ENCODE measurements at places on chromosomes 5 and 9.

- DNase-seq, result peak; percentile 56
These were observed 10.8 kb downstream of the KCNV2 start for GRCh38 chr9:2727966-2728613.

- DNase-seq, result no peak
These were observed 4.4 kb downstream of the UGCG start for GRCh38 chr9:111900858-111901612.

DNA sequence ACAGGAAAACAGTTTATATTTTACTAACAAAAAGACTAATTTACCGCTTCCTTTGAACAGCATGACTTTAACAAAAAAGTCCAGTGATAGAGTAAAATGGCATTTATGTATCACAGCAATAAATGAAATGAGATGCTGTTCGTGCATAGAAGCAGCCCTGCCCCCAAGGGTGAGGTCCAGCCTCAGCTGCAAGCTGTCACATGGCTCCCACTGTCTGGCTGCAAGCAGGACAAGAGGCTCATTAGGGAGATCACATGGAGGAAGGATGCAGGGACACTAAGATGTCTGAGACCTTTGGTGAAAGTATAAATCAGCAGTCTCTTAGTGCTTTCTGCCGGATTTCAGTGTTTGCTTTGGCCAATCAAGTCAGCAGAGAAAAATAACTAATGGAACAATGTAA, 23.0 kb downstream of the GDNF start:
- no peak for DNase-seq

DNA sequence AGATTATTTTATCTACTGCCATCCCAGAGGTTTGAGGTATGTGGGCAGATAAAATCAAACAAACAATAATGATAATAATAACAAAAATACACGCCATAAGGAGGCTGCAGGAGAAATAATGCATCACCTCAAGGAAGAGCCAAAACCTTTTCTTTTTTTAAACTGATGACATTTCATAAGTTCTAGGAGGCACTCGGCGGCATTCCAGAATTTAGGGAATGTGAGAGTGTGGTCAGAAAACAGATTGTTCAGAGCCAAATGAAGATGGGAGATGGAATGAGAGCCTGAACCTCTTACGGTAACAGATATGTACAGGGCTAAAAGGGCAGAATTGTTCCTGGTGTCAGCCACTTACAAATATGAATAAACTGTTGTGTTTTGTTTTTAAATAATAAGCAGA, 615.0 kb upstream of the CHD1 start:
- DNase-seq, result no peak

DNA sequence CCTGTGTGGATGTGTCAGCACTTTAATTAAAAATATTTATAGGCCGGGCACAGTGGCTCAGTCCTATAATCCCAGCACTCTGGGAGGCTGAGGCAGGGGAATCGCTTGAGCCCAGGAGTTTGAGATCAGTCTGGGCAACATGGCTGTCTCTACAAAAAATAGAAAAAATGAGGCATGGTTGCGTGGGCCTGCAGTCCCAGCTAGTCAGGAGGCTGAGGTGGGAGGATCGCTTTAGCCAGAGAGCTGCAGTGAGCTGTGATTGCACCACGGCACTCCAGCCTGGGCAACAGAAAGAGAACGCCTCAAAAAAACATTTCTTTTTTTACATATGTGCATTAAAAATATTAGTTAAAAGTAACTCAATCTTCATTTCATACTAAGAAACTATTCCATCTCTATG, 6.2 kb downstream of the TBC1D9B start:
- no peak for DNase-seq

- DNase-seq, result no peak
These were observed 230.7 kb downstream of the SEMA6A start for GRCh38 chr5:116343961-116344360.

- DNase-seq, result no peak
These were observed 241.6 kb downstream of the ARHGEF28 start for GRCh38 chr5:73867345-73868335.

DNA sequence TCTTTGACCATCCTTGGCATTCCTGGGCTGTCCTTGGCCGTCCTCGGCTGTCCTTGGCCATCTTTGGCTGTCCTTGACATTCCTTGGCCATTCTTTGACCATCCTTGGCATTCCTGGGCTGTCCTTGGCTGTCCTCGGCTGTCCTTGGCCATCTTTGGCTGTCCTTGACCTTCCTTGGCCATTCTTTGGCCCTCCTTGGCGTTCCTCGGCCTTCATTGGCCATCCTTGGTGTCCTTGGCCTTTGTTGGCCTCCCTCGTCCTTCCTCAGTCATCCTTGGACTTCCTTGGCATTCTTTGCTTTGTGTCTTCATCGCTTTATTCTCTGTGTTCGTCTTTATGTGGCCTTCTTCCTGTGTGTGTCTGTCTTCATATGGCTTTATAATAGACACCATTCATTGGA, 20.7 kb downstream of the NDUFS6 start:
- no peak for DNase-seq

GRCh38 chr5:73312872-73313510, 135.6 kb downstream of the FOXD1 start:
- no peak for DNase-seq

GRCh38 chr5:37532976-37533740, 154.0 kb downstream of the WDR70 start:
- no peak for DNase-seq

- no peak for DNase-seq
These were observed 40.9 kb downstream of the ARHGEF28 start for GRCh38 chr5:73666891-73667290.

DNA sequence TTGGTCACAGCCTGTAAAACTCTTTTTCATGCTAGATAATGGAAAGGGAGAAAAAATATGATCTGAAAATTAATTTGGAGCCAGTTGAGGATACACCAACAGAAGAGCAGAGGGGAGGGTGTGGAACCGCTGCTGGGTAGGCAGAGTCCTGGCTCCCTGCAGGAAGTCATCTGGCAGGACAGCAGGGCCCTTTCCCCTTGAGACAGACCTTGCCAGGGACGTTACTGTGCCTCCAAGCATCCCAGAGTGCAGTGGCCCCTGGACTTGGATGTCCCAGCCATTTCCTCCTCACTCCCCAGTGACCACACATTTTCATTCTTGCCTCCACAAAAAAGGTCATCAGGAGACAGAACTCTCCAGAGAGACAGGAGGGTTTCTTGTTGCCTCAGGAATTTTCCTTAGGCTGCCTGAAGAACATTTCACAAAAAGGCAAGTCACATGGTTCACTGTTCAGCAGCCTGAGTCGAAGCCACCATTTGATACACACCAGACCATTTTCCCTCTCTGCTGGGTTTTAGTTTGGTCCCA, 5.9 kb downstream of the TRPM3 start:
- no peak for DNase-seq

- no peak for DNase-seq
These were observed 22.2 kb downstream of the SHB start for GRCh38 chr9:38046661-38047300.

DNA sequence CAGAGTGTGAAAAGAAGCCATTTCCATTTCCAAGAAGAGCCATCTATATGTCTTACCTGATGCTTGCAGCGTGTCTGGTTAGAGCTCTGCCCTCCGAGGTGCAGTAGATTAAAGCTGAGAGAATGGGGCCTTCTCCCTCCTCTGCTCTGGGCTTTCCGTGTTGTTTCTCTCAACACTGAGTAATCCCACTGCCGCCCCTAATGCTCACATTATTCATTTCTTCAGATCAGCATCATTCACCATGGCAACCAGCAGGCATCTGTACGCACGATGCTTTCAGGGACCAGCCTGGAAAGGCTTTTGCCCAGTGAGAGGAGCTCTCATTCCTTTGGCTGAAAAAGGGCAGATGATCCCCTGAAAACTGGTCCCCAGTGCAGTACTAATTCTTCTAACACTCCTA, 79.6 kb downstream of the CYFIP2 start:
- DNase-seq, result no peak

GRCh38 chr9:108207561-108208165, 648.1 kb downstream of the ACTL7B start:
- no peak for DNase-seq

- DNase-seq, result no peak
These were observed 14.9 kb downstream of the IL4 start for GRCh38 chr5:132688536-132689339.

GRCh38 chr5:159419576-159419975, 89.3 kb upstream of the IL12B start:
- DNase-seq, result no peak

- no peak for DNase-seq
These were observed 44.4 kb upstream of the SAP30L start for GRCh38 chr5:154401355-154401754.

DNA sequence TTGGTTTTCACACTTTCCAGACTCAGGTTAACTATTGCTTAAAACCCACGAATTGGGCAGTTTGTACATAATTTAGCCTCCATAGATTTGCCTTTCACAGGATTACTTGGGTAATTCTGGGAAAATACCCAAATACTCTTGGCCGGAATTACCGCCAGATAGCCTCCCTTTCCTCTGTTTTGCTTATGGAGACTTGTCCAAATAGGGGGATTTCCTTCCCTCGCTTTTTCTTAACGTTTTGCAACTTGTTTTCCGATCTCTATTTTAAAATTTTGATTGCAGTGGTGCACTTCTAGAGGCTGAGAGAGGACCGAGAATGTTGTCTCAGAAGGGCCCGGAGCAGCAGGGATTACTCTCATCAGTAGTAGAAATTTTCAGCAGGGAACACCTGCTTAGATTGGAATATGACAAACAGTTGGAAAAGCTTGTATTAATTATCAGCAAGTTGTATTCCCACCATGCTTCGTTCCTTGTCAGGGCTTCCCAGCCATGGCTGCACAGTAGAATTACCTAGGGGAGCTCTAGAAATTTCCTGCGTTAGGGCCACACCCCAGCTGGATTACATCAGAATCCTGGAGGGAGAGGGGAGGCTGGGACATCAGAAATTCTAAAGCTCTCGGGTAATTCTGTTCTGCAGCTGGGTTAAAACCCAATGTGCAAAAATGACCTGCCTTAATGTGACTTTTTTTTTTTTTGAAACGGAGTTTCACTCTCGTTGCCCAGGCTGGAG, 329.1 kb downstream of the SH3GL2 start:
- DNase-seq, result no peak

DNA sequence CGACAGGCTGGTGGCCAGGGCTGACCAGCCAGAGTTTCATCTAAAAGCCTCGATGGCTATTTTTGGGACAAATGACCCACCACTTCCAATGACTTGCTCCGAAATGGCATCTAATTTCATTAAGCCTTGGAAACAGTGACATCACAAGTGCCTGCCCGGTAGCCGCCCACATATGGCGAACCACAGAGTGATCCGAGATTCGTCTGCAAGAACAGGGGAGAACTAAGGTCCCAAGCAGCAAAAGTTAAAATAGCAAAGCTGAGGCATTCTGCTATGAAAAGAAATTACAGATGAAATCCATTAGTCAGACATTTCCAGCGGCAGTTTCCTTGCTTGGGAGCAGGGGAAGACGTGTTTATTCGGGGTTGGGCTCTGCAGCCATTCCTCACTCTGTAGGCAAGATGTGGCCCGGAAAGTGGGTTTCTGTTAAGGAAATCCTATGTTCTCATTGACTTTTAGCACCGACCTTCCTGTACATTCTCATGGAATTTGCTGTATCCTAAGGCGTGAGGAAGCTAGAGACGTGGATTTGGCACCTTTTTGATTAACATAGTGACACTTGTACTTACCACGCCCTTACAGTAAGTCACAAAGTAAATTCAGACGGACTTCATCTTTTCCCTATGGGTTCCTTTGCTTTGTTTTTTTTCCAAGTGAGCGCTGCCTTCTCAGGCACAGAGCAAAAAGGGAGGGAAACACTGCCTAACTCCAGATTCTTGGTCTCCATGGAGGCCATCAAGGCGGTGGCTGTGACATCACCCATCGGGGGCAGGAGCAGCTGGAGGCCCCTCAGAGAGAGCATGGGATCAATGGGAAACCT, 45.1 kb downstream of the ERGIC1 start:
- DNase-seq, result no peak

DNA sequence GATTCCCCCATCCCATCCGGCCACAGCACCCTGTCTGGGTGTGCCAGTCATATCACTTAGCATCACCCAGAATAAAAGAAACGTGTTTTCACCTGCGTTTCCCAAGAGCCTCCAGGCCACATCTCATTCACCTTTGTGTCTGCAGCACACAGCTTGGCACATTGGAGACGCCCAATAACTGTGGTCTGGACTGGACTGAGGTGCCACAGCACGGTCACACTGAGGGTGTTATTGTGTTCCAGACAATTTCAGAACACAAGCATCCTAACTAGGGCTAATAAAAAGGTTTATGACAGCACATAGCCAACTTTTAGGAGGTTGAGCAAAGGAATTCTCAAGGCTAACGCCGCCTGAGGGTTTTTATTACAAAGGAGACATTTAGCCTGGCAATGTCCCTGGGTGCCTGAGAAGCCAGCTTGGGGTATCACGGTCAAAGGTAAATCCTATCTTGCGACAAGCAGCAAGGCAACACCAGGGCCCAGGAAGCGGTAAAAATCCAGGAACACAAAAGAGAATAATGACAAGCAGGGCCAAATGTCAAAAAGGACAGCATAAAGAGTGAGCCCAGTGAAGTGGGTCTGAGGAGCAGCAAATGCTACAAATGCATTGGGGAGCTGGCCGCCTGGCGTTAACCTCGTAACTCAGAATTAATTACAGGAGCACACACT, 3.4 kb downstream of the EPB41L4B start:
- DNase-seq, result peak; percentile 37

GRCh38 chr9:135476561-135477355, 2.8 kb upstream of the PPP1R26 start:
- no peak for DNase-seq

GRCh38 chr5:110803467-110804326, 64.9 kb downstream of the SLC25A46 start:
- no peak for DNase-seq

GRCh38 chr5:117733051-117733450, 1158.4 kb upstream of the SEMA6A start:
- DNase-seq, result no peak

DNA sequence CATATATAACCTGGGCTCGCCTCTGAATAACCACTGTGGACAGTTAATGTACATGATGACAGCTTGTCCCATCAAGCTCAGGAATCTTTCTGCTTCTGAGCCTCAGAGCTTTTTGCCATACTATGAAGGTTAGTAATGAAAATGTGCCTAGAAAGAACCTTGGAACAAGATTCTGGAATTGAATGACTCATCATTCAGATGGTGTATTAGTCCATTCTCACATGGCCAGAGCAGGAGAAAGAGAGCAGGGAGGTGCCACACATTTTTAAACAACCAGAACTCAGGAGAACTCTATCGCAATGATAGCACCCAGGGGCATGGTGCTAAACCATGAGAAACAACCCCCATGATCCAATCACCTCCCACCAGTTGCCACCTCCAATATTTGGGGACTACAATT, 542.1 kb downstream of the PRR16 start:
- no peak for DNase-seq

- DNase-seq, result no peak
These were observed 303 bp downstream of the LIFR start for GRCh38 chr5:38556088-38556598.

DNA sequence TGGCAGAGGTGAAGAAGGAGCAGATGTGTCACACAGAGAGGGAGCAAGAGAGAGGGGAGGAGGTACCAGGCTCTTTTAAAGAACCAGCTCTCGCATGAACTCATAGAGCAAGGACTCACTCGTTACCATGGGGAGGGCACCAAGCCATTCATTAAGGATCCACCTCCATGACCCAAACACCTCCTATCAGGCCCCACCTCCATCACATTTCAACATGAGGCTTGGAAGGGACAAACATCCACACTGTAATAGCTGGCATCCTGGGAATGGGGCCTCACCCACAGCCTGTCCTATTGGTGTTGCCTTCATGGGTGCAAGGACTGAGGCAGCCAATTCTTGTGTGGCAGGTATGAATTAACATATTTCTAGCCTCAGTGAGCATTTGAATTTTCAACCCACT, 11.6 kb upstream of the TNFAIP8 start:
- no peak for DNase-seq

- DNase-seq, result no peak
These were observed 13.6 kb downstream of the LPCAT1 start for GRCh38 chr5:1510151-1510561.

- DNase-seq, result no peak
These were observed 11.4 kb downstream of the JADE2 start for GRCh38 chr5:134536876-134537275.

All from NCI-H1105 (cell line).